ENCODE measurements at places on chromosomes 12 and 14.

- DNase-seq, result no peak
Observed at GRCh38 chr14:62322216-62322615, 560.0 kb downstream of the SNAPC1 start.

- no peak for DNase-seq
Observed at GRCh38 chr14:50766338-50766886, 64.5 kb downstream of the NIN start.

DNA sequence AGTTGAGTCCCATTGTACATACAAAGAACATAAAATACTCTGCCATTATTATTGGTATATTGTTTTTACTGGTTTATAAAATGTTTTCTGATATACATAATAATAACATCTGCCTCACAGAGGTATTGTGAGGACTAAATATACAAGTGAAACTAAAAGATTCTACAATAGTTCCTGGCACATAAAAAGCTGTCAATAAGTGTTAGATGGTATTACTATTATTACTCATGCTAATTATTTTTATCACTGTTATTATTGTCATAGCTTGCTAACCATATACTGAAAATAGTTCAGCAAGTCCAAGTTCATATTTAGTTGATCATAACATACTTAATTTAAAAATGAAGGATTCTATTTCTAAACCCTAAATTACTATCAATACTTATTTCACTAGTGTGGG lies 34.4 kb downstream of the BTG1 start:
- DNase-seq, result no peak

GRCh38 chr12:88361493-88361892 lies 218.8 kb downstream of the KITLG start:
- DNase-seq, result no peak

DNA sequence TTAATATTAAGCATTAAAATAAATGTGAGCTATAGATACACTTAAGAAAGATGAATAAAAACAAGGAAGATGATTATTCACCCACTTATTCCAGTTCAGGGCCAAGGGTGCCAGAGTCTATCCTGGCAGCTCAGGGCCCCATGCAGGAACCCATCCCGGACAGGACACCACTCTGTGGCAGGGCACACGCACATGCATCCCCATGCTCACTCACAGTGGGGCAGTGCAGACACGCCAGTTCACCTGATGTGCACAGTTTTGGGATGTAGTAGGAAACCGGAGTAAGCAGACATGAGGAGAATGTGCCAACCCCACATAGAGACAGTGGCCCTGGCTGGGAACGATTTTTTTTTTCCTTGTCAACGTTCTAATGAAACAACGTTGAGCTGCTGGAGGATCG lies 47.2 kb downstream of the DICER1 start:
- DNase-seq, result no peak

GRCh38 chr14:81313200-81313599 lies 86.9 kb downstream of the STON2 start:
- no peak for DNase-seq

DNA sequence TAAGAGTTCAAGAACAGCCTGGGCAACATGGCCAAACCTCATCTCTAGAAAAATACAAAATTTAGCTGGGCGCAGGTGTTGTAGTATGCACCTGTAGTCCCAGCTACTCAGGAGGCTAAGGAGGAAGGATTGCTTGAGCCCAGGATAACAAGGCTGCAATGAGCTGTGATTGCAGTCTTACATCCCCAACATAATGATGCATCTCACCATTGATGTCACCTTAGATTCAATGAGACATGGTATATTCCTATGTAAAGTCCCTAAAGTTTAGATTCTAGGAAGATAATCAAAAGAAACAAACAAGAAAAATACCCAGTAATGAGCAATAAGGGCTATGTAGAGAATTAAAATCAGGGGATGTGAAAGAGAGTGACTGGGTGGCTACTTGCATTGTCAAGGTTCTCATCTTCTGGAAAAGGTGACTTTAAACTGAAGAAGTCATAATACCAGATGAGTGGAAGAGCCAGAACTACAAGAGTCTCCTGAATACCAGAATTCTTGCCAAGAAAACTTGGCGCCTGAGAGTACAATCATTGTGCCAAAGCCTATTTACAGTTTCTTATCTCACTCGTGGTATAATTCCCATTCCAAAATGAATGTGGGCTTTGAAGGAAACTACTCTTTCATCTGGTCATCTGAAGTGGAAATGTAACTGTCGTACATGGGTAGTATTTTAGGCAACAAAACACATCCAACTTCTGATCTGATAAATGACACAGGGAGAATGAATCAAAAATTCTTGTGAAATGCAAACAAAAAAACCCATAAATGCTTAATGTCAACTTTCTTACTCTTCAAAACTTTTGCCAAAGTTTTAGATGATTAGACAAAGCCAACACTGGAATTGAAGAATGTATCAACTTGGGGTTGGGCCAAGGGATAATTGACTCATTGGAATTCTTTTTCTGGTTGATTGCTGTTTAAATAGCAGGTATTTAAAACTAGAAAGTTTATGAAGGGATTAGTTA lies 81.1 kb upstream of the ST8SIA1 start:
- DNase-seq, result no peak

- DNase-seq, result no peak
Observed at GRCh38 chr12:47910981-47911380, 6.2 kb upstream of the VDR start.

DNA sequence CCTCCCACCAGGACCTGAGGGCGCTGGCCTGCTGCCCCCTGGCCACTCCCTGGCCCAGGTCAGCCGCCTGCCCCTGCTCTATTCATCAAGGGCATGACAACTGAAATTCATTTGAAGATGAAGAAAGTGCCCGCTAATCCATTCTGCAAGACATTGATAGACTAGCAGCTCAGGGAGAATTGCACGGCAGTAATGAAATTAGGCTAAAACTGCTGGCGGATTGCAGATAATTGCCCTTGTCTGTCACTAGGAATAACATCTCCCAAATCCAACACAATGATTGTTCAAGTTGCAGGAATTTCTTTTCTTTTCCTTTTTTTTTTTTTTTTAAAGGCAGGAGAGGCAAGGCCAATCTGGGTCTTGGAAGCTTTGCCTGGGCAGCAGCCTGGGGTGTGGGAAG lies 44.5 kb downstream of the MVK start:
- no peak for DNase-seq

DNA sequence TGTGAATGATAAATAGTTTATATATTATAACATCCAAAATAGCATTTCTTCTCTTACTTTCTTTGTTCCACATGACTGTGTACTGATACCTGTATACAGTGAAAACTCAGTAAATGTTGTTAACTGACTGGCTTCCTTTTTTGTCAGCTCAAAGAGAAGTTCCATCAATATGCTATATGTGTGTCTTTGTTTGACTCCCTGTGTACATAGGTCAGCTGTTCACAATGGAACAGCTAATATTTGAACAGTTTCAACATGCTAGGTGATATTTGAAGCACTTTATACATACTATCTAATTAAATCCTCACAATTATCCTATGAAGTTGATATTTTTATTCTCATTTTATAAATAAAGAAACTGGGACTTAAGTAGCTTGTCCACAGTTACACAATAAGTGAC lies 15.3 kb upstream of the KICS2 start:
- no peak for DNase-seq

DNA sequence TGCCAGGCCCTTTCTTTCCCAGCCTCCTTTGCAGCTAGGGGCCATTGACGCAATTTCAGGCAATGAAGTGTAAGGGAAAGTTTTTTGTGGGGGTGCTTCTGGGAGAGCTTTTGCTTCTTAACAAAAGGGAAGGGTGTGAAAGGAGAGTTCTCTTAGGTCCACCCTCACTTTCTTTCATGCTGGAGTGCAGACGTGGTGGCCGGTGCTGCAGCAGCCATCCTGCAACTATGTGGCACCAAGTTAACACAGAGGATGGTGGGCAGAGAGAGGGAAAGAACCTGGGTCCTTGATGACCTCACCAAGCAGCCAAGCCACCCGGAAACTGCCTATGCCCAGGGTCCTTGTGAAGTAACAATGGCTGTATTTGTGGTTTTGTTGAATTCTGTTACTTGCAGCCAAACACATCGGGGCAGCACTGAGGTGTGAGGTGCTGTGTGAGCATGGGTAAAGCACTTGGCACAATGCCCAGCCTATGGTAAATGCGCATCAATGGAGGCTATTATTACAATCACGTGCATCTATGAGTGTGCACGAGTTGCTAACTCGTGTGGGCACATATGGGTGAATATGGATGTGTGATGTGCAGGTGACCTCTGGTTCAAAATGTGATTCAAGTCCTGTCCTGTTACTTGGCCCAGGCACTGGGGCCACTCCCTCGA lies 122.6 kb downstream of the CALM1 start:
- DNase-seq, result no peak

GRCh38 chr12:109597414-109597794 lies 23.8 kb downstream of the MVK start:
- DNase-seq, result no peak

- no peak for DNase-seq
Observed at GRCh38 chr12:42326541-42327226, 717 bp downstream of the PPHLN1 start.

- no peak for DNase-seq
Observed at GRCh38 chr12:52436000-52436827, 2.0 kb upstream of the KRT75 start.

DNA sequence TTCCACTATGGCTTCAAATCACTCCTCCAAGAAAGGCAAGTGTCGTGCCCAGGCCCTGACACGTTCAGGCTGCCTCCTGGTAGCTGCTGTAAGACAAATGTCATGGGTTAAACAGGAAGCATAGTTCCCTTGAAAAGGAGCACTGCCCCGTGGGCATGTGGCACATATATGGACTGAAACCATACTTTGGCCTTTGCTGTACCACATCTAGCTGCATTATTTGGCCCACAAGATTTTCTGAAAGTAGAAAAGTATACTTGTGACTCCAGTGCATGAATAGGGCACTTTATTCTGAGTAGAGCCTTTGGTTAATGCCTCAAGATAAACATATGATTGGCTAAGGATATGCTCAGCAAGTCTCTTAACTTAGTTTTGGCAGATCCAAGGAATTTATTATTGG lies 218.7 kb upstream of the EGLN3 start:
- DNase-seq, result no peak

DNA sequence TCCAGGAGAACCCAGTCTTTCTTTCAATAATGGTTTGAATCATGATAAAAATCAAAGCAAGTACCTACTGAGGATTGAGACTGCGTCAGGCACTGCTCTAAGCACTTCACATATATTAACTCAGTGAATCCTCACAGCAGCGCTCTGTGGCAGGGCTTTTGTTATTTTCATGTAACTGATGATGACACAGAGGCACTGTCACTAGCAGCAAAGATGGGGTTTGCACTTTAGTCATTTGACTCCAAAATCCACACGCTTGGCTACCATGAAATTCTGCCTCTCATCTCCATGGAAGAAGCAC lies 98.8 kb upstream of the GSC start:
- no peak for DNase-seq

DNA sequence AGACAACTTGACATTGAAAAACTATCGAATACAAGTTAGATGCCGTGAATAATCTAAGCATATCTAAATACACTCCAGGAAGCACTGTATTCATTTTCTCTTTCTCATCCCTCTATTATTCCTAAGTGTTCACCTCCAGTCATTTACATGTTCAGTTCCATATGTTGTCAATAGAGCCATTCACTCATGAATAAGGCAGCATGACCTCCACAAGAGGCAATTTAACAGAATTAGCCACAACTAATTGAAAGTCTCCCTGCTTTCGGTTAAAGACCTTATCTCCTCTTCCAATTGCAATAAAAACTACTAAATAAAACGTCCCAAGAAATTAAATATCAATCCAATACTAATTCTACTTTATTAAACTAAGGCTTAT lies 1.8 kb downstream of the LRIG3 start:
- no peak for DNase-seq

DNA sequence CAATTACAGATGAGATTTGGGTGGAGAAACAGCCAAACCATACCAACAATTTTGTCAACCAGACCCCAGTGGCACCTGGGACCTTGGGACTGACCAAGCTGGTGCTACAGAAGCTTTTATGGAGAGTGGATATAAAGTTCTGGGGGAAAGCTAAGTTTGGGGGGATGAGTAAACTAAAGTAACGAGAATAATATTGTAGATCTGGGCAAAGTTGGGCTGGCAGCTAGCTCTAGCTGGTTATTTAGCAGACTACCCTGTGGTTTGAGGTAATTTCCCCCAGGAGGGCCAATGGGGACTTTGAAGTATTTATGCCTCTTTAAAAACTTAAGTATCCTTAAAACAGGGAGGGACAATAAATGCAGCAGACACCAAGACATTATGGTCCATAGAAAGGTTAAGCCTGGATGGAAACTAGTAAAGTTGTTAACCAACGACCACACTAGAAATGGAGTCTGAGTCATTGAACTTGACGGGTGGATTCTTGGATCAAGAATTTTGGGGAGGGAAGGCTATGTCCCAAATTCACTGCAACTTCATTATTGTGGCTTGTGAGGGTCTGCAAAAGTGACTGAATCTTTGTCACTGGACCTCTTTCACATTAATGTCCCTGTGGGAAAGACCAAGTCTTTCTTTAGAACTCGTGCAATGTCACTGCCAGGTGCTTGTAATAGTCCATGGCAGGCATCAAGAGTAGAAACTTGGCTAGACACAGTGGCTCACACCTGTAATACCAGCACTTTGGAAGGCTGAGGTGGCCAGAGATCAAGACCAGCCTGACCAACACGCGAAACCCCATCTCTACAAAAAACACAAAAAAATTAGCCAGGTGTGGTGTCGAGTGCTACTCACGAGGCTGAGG lies 48.5 kb upstream of the OR5AU1 start:
- no peak for DNase-seq

DNA sequence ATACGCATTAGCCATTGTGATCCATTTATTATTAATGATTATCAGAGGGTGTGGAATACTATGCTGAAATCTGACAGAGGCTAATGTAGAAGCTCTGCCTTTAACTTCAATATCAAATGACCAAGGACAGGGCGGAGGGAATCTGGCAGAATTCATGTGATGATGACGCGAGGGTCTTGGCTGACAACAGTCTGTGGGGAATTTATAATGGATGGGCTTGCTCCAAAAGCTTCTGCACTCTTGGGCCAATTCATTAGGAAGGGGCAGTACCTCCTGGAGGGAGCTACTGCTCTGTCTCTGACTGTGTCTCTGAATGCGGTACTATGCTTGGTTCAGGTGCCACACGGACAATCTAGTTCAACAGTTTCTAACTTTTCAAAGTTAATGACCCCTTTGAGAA lies 46.2 kb downstream of the GALNT8 start:
- DNase-seq, result no peak

GRCh38 chr14:75445963-75446362 lies 18.1 kb downstream of the JDP2 start:
- no peak for DNase-seq

DNA sequence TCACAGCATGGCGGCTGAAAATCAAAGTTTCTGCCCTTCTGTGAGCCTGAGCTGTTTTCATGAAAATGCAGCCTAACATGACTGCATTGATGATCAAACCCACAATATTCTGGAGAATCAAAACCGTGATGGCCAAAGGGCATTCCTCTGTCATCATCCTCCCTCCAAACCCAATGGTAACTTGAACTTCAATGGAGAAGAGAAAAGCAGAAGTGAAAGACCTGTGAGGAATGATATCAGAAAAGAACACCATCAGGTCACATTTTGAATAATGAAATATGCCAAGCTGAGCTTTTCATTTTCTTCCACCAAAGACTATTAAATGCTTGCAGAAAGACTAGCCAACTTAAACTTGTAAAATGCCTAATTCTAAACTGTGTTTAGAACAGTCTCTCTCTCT lies 8.1 kb downstream of the KCNJ8 start:
- DNase-seq, result no peak
